ENCODE measurements at places on chromosomes 6 and 20.

GRCh38 chr20:5002077-5002413 lies 735 bp upstream of the SLC23A2 start:
- DNase-seq, result peak; percentile 11

DNA sequence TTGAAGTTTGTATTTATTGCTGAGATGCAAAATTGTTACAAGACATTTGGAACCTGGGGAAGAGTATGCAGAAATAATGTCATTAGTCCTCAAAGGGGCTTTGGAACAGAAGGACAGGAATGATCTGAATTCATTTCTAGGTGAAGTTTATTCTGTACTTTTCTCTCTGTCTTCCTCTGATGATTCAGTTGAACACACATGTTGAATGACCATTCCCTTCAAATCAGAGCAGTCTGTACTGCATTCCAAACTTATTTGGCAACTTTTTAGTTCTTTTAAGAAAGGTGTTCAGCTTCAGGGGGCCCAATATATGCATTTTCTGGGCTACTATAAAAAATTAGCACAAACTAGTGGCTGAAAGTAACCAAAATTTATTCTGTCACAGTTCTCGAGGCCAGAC lies 213.9 kb upstream of the LAMP5 start:
- no peak for DNase-seq

DNA sequence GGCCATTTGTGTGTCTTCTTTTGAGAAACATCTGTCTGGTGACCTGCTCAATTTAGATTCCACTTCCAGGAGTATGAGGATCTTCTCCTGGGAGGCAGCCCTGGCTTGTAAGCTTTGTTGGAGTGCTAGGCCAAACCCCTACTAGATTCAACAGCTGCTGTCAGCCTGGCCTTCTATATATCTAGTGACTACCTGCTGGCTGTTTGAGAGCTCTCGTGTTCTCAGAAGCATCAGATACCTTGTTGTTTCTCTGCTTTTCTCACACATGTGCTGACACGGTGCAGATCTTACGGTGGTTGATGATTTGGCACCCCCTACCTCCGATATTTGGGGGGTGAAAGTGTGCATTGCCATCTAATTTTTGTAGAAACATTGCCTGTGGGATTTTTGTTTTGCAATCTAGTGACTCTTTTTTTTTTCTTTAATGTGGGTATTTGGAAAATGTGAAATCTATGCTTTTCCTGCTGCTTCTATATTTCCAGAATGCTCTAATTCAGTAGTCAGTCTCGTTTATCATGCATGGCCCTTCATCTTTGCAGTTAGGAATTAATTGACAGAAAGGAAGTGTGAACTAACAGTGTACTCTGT lies 4.7 kb downstream of the CCN2 start:
- DNase-seq, result no peak

GRCh38 chr20:24746351-24746685 lies 202.8 kb upstream of the CST7 start:
- no peak for DNase-seq

DNA sequence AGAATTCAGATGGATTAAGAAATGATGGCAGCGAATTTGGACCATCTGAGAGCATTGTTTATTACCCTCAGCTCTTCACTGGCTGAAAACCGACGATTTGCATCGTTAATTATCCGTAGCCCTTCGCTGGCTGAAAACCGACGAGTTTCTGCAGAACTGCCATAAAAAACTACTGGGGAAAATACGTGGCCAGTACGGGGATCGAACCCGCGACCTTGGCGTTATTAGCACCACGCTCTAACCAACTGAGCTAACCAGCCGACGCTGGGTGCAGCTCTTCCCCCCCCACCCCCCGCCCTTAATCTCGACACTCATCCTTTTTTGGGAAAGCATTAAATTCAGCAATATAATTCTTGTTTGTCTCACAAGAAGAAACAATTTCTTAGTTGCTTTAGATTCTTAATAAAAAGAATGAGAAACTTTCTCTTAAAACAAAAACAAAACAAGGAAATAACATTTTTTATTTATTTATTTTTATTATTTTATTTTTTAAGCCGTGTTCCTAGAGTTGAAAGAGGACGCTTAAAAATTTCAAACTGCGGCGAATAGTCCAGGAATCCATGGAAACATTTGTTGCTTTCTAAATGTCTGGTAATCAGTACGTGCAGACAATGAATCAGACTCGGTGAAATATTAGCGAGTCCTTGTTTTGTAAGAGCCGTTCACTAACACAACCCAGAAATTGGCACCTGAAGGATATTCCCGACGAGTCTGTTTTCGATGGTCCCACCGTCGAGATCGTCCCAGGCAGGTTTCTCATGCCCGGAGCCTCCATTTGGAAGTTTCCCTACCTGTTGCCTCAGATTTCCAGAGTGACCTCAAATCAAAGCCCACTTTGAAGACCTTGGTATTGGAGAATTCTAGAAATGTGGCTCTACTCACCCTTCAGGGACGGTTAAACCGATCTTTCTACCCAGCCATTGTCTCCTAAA lies 27.8 kb downstream of the PRSS16 start:
- DNase-seq, result peak; percentile 34

Measured in activated naive CD8-positive, alpha-beta T cell treated with anti-CD3 and anti-CD28 coated beads, Interleukin-2, amount 50 U/mL, for 24 hours (primary cell).